ENCODE measurements at places on chromosomes 4 and X.

DNA sequence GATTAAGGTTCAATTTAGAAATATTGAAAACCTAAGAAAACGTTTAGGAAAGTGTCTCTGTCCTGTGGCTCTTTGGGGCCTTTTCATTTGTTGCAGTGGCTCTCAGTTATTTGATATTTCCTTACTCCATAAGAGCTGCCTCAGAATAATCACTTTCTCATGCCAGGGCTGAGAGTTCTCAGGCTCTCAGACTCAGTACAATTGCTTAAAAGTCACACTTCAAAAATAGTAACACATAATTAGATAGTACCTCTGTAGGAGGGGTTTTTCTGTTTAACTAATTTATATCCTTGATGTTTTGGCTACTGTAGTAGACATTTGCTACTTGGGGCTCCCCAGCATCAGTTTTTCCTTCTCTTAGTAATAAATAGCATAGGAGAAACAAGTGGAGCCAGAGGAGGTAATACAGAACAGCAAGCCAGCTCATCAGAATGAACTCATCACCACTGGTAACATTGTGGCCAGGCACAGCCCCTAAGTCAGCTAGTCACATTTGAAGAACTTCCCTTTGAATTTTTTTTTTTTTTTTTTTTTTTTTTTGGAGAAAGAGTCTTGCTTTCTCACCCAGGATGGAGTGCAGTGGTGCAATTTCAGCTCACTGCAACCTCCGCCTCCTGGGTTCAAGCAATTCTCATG, 8.0 kb upstream of the HNRNPD start:
- DNase-seq: no peak

DNA sequence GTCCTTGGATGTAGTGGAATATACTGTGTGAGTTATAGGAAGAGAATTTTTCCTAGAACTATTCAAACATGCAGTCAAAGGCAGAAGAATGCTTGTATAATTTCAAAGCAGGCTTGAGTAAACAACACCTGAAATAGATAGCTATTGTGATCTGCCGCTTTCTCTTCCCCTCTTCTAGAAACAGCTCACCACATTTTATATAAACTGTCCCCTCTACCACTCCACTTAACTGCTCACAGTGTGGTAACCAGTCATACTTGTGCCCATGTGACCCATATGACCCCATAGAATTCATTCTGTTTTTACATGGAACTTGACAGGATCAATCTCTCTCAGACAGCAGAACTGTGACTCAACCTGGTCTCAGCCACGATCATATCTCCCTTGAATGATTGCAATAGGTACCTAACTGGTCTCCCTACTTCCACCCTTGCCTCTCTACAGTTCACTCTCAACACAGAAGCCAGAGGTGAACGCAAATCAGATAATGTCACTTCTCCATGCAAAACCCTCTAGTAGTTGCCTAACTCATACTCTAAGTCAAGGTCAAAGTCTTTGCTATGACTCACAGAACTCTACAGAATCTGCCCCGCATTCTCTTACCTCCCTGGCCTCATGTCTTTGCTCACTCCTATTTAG, 85.6 kb upstream of the EFHC2 start:
- DNase-seq: no peak

DNA sequence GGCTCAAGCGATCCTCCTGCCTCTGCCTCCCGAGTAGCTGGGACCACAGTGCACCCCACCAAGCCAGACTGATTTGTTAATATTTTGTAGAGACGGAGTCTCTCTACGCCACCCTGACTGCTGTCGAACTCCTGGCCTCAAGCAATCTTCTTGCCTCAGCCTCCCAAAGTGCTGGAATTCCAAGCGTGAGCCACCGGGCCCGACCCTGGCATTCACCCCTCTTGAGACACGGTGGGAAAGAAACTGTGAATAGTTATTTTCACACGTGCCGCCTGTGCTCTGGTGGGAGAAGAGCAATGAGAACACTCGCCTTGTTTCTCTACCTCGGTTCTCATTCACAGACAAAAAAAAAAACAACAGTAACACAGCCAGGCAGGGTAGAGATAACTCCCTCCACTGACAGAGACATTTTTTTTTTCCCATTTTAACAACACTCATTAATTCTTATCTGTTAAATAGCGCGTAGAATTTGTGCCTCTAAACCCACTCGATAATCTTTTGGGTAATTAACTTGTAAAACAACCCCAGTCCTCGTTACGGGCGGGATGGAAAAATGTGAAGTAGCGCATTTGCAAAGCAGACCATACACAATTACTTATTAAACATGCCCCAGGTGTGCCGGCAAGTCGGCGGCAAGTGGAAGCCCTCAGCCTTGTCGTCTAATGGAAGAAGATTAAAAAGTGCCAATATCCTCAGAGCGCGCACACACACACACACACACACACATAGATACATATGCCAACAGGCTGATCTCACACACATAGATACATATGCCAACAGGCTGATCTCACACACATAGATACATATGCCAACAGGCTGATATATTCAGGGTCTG, 103.3 kb downstream of the DHRSX start:
- peak; percentile 30 for DNase-seq

GRCh38 chr4:109798866-109799265, 2.9 kb downstream of the CFI start:
- no peak for DNase-seq

GRCh38 chr4:169399976-169400767, 129.4 kb upstream of the SH3RF1 start:
- DNase-seq: no peak

DNA sequence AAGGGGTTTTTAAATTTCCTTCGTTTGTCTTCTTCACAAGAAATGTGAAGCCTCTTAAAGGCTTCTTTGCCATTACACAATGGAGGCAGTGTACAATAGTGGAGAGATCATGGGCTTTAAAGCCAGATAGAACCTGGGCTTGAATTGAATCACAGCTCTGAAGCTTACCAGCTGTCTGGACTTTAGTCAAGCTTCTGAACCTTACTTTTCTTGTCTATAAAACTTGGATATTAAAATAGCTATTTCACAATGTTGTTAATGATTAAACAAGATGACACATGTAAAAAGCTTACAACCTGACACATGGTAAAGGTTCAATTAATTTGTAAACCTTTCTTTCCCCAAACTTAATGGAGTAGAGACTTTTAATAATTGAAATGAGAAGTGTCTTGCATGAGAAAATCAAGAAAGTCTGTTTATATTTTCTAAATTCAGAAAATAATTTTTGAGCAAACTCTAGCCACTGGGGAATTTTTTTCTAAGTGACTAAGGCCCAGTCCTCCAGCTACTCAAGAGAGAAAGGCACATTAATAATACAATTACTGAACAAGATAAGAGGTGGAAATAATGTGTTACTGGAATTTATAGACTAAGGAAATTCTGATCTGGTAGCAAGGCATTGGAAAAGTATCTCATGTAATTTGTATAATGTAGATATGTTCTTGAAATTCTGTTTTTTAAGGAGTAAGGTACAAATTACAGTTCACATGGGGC, 21.7 kb upstream of the TBC1D8B start:
- no peak for DNase-seq

DNA sequence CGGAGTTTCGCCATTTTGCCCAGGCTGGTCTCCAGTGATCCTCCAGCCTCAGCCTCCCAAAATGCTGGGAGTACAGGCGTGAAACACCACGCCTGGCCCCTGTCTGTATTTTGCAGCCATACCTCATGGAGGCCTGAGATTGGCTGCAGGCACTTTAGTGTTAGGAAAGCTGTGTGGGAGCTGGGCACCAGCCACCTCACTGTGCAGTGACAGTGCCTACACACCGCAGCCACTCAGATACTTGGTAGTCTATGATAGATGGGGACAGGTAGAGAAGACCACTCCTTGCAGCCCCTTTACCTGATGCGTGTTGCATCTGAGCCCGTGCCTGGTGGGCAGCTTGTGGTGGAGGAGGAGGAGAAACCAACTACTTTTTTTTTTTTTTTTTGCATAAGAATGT, 16.3 kb downstream of the SMS start:
- DNase-seq: no peak

- DNase-seq: no peak
Measured at GRCh38 chr4:129189630-129190029, 93.7 kb downstream of the C4orf33 start.

GRCh38 chr4:177116161-177116560, 193.5 kb upstream of the NEIL3 start:
- no peak for DNase-seq

- no peak for DNase-seq
Measured at GRCh38 chr4:100314057-100314456, 123.8 kb upstream of the DDIT4L start.

- DNase-seq: no peak
Measured at GRCh38 chrX:120638619-120639018, 8.8 kb upstream of the C1GALT1C1 start.

DNA sequence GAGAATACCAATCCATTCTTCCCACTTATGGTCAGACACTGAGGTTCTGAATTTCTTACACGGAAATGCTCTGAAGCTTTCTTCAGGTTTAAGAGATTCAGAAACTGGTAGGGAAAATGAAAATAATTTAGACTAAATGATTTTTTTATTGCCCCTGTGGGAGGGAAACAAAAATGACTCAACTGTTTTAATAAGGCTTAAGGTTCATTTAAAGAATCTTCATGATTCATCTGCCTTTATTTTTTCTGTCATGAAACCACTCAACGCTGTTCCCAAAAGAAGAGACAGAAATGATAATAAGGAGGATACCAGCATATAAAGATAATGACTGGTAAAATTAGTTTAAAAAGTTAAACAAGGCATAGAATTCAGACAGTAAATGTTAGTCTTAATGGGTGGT, 39.3 kb upstream of the FAM47B start:
- no peak for DNase-seq

GRCh38 chrX:134371133-134371532, 88.8 kb upstream of the HPRT1 start:
- no peak for DNase-seq

DNA sequence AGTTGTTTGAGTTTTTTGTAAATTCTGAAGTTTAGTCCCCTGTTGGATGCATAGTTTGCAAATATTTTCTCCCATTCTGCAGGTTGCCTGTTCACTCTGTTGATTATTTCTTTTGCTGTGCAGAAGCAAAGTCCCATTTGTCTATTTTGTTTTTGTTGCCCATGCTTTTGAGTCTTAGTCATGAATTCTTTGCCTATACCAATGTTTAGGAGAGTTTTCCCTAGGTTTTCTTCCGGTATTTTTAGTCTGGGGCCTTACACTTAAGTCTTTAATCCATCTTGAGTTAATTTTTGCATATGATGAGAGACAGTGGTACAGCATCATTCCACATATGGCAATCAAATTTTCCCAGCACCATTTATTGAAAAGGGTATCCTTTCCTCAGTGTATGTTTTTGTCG, 405.8 kb upstream of the RPS6KA3 start:
- DNase-seq: no peak

DNA sequence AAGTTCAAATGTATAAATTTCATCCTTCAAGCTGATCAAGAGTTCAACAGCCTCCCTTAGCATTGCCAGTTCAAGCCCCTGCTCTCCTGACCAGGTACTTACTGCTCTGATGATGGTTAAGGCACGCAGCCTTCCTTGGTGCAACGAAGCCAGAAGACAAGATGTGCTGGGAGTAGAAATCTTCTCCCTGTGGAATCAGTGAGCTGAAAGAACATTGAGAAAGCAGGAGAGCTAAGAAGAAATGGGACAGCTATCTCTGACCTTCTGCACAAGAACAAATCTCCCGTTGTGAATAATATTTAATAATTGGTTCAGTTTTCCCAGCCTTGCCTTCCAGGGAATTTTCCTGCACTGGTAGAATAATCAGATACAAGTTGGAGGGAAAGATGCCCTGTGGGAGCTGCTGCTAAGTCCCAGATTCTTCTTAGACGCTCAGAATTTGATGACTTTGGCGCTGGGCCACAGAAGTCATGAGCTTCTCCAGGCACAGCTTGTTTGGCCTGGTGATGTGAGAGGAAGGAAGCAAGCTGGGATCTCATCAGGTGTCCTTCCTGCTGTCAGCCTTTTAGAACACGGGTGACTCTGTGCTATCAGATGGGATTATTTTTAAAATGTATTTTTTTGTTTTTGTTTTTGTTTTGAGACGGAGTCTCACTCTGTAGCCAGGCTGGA, 77.8 kb downstream of the CD38 start:
- DNase-seq: peak; percentile 80

GRCh38 chr4:13641084-13641483, 13.6 kb upstream of the BOD1L1 start:
- no peak for DNase-seq

DNA sequence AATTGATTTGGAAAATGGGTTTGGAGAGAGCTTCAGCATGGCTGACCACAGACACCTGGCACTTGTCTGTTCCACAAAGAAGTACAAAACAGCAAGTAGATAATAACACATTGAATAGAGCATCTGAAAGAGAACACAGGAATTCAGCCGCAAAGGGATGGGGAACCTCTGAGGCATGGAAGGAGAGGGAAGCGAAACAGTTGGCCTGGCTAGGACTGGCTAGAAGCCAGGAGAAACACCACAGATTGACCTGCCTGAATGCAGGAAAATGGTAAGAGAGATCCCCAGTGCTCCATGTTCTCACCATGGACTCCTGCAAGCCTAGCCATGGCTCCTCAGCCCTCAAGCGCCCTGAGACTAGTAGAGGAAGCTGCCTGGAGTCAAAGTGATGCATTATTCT, 169.7 kb upstream of the SH3RF1 start:
- peak; percentile 17 for DNase-seq

GRCh38 chr4:100348473-100348872, 158.2 kb upstream of the DDIT4L start:
- DNase-seq: no peak

- no peak for DNase-seq
Measured at GRCh38 chrX:22300130-22300529, 27.4 kb downstream of the CBLL2 start.

DNA sequence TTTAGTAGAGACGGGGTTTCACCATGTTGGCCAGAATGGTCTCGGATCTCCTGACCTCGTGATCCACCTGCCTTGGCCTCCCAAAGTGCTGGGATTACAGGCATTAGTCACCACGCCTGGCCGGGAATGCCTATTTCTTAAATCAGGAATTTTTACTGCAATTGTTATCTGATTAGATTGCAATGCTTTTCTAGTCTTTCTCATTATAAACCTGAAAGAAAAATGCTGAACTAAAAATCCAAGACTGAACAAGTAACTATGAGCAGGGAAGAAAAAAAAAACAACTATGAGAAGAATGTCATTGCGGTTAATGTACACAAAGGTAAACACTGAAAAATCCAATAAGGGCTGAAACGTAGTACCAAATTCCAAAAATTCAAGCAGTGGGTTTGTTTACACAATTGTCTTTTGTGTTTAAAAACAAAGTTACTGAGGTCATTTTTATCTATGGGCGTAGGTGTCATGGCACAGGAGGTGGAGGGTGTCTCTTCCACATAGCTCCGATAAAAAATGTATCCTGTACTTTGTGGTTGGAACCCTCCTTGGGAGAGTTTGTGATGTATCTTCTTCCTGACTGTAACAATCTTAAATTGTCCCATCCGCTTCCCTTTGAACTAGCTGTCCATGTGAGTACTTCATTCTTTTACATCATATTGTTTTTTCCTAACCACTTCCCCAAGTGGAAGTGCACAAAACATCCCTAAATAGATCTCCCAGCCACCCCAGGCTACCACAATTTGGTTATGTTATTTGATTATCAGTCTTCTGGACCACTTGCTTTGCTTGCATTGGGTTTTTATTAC, 11.1 kb upstream of the TMEM156 start:
- no peak for DNase-seq

GRCh38 chrX:107750861-107751445, 24.6 kb downstream of the TSC22D3 start:
- DNase-seq: no peak
